OCI-M1 (cell line): ENCODE measurements at places on chromosomes 2 and 18.

- no peak for DNase-seq
These were observed 22.0 kb downstream of the AP1S3 start for GRCh38 chr2:223815186-223815883.

GRCh38 chr18:8339210-8339609 lies 270.0 kb upstream of the RAB12 start:
- DNase-seq: no peak

DNA sequence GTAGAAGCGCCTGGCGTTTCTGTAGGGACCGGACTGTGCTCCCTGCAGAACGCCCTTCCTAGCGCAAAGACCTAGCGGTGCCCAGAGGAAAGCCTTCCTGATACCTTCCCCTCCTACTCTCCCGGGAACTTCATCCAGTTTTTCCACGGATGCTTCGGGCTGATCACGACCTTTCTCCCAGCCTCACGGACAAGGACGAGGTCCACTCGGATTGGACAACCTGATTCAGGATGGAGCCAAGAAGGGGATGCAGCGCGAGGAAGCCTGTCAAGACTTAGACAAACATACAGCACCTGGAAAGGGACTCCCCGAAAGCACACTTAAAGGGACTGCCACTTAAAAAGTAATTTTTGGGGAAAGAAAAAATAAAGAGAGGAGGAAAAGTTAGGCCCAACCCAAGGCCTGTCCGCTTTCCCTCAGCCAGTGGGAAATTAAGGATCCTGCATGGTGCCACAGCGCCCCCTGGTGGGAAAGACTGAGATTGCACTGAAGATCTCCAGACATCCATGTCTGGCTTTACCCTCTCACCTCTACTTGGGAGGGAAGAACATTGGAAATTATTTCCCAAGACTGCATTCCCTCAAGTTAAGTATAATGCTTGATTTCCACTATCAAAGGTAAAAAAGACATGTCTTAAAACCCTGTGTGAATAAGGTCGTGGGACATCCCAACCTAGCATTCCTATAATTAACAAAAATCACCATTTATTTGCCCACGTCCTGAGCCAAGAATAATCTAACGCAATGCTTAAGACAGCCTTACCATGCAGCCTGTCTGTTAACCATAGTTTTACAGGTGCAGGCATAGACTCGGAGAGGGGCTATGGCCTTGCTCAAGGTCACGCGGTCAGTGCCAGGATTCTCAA lies 13.4 kb upstream of the COPS8 start:
- peak; percentile 76 for DNase-seq

- DNase-seq: peak; percentile 82
These were observed 269.7 kb upstream of the VRK2 start for GRCh38 chr2:57776916-57777315.

DNA sequence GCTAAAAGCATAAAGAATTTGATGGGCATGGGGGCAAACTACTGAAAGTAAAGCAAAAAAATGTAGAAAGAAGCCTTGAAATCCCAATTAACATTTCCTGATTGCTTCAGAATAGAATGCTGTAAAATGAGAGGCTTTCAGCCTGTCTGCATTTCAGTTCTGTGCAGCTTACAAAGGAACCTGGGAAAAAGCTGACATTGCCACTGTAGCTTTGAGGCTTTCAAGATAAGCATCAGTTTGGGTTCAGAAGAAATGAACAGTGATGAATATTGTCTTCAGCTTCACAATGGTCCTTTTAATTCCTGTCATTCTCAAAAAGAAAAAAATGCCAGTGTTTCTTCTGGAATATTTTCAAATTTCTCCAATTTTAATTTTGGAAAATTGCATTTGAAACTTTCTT lies 242.7 kb downstream of the LRRTM1 start:
- DNase-seq: no peak

DNA sequence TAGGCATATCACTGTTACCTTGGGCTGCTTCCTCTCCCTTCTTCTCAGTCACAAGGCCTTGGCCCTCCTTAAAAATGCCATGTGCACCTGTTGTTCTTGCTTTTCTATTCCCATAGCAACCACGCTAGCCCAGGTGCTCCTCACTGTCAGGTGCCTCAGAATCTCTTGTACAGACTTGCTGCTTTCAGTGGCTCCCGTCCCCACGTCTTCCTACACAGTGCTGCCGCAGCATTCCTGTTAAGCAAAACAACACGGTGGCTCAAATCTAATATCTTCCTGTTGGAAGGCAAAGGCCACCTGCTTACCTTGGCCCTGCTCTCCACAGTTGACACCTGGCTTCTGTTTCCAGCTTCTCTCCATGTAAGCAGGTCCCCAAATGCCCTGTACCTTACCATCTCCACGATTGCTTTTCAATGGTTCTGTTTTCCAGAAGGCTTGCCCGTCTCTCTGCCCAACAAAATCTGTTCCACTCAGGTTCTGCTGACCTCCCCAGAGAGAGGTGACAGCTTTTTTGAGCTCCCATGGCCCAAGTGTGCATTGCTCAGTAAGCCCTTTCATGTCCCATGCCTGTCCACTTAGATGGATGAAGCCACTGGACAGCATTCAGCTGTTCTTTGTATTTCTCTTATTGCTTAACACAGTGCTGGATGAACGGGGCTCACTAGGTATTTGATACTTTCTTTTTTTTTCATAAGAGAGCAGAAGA lies 240.4 kb downstream of the PRKCE start:
- DNase-seq: no peak

DNA sequence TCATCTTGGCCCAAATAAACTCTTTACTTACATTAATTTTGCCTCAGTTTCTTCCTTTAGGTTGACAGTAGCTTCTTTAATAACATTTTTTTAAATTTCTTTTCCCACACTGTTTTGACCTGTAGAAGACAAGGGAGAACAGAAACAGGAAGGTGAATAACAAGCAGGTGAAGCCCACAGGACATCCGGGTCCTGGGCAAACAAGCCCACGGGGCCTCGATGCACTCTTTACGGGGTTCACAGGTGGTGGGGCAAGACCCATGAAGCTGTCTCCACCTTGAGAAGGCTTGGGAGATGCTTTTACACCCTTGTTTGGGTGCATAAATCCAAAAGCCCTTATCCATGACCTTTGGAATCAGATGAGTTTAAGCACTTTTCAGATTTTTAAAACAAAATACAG lies 301.0 kb upstream of the MGAT5 start:
- no peak for DNase-seq

DNA sequence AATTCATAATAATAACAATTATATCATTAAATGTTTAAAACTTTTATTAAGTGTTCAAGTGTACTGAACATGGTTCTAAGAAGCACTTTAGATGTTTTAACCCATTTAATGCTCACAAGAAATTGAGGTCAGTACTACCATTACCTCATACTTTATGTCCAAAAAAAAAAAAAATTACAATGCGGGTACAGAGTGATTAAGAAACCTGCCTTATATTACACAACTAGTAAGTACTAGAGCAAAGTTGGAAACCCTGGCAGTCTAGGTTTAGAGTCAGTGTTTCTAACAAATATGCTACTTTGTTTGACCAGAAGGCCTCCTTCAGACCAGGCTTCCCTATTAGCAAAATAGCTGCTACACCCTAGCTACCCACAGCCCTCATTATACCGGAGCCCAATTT lies 28.5 kb downstream of the PLEKHM3 start:
- DNase-seq: no peak

DNA sequence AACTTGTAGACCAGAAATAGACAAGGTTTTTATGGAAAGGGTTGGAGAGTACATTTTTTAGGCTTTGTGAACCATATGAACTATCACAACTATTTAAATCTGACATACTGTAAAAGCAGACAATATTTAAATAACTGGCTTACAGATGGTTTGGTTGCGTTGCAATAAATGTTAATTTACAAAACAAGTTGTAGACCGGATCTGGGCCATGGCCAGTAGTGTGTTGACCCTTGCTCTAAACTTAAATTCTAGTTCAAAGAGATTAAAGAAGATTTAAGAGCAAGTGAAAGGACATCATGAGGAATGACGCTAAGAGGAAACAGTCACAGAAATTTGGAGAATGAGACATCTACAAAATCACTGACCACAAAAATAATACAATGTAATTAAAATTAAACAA lies 652.7 kb downstream of the DCDC2C start:
- no peak for DNase-seq

- no peak for DNase-seq
These were observed 172.3 kb downstream of the PID1 start for GRCh38 chr2:229098801-229099200.

DNA sequence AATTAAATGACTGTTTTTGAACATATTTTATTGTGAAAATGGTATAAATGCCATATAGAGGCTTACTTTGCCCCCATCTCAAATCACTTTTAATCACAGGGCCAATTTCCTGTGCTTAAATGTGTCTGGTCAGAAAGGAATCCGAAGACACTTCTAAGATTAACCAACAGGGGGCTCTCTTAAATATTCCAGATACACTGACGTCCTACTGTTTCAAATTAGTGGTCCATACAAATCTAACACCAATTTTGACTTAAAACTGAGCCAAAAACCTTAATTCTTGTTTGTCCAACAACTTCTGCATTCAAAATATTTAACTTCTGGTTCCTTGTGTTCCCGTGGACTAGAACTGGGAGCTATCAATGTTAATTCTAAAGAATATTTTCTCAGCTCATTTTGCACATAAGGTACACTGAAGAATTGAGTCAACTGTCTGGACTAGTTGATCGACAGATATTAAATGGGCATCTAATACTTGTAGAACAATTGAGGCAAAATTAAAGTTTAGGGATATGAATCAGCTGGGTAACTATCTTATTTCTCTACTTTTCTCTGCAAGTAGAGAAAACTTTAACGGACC lies 557.5 kb downstream of the ARHGAP15 start:
- DNase-seq: peak; percentile 72

DNA sequence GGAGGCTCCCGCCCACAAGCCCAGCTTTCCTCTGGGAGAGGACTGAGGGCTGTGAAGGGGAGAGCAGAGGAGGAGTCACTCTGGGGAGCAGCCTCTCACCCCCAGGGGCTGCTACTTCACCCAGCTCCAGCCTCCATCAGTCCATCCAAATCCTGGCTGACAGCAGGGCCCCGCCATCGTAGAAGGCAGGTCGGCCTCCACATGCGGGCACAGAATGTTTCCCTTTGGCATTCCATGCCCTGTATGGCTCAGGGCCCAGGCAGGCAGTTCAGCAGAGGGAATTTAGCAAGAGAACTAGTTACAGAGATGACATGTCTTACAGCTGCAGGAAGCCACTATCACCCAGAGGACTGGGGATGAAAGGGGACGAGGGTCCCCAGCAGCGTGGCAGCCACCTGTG lies 6.4 kb upstream of the ODC1 start:
- DNase-seq: no peak

GRCh38 chr2:202317080-202317857 lies 51.7 kb downstream of the NOP58 start:
- no peak for DNase-seq

DNA sequence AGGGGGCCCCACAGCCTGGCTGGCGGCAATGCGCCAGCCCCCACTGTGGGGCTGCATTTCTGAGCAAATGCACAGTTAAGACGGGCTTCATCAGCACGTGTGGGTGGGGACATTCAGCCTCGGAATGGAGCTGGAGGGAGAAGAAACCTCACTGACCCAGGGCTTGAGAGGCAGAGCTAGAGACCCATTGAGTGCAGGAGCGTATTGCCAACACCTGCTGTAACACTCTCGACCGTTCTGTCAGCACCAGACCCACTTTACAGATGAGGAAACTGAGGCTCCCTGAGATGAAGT lies 200.9 kb upstream of the RAB6C start:
- no peak for DNase-seq

DNA sequence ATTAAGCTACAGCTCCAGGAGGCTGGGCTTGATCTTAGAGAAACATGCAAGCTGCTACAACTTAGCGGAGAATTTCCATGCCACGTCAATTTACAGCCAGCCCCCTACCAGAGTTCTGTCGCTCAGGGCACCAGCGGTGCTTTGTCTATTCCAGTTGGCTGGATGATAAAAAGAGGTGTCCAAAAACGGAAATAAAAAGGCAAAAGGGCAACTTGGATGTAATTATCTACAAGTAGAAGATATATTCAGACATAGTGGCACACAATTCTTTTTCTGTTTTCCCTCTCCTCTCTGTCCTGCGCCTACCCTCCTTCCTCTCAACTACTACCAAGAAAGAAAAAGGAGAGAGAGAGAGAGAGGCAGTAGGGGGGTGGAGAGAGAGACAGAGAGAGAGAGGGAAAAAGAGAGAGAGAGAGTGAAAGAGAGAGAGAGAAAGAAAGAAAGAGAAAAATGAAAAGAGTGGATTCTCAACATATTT lies 363 bp upstream of the RFTN2 start:
- peak; percentile 20 for DNase-seq

- DNase-seq: peak; percentile 73
These were observed at the start of gene MYOM1 for GRCh38 chr18:3219631-3220335. MYOM1 (minus strand) TSS chr18:3219968; CDS start chr18:3215223, 4,745 bp downstream.

DNA sequence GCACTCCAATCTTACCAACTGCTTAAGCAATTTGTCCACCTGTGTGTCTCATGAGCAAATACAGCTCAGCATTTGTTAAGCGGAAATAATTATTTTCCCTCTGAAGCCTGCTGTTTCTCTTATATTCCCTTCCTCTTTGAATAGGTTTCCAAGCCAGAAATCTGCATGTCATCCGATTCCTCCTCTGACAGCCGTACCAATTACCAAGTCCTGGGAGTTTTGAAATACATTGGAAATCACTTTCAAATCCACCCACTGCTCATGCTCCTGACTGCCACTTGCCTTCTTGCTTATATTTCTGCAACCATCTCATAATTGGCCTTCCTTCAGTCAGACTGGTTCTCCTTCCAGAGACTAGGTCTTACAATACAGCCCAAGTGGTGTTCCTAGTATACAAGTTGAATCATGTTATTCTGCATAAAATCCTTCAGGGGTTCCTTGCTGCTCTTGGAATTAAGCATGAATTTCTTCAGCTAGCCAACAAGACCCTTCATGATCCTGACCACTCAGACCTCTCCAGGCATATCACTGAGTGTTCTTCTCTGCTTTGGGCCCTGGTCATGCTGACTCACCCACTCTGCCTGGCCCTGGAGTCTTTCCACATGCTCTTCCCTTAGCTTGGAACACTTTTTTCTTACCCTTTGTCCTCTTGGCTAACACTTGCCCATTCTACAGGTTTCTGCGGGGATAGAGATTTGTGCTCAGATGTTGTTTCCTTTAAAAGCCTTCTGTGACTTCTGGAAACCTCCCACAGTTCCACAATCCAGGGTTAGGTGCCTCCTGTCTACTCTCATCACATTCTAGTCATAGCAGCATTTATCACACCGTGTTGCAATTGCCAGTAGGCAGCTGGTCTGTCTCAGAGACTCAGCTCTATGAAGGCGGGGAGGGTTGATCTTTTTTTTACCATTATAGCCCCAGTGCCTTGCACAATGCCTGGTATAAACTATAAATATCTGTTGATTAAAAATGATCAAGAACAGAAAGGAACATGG lies 157.6 kb downstream of the ARL6IP6 start:
- DNase-seq: no peak

DNA sequence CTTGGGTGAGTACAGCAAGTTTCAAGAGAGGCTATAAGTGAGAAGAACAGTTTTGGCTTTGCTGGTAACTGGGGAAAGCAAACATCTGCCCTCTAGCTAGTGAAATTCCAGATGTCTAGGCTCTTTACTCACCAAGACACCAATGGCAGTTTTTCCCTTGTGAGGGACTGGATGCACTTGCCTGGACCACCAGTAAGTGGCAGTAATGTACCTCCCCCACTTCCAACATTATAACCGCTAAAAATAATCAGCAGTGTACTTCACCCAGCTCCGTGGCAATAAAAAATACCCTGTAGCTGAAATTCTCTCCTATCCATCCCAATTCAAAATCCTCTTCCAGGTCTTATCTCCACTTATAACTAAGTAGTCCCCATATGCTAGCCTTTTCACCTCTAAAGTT lies 383.9 kb downstream of the ARHGAP15 start:
- peak; percentile 21 for DNase-seq
